ENCODE measurements at places on chromosomes 12 and 14. TPM values are rescaled to one million over a fixed set of nuclear protein-coding genes. Genes with fewer than 3 reads are reported as not detected.
A peak's percentile ranks its signal among the peaks of the same experiment; 100 is the strongest.

- peak; percentile 34 for DNase-seq
Observed at GRCh38 chr12:2583091-2583497, 211.7 kb upstream of the FKBP4 start.

DNA sequence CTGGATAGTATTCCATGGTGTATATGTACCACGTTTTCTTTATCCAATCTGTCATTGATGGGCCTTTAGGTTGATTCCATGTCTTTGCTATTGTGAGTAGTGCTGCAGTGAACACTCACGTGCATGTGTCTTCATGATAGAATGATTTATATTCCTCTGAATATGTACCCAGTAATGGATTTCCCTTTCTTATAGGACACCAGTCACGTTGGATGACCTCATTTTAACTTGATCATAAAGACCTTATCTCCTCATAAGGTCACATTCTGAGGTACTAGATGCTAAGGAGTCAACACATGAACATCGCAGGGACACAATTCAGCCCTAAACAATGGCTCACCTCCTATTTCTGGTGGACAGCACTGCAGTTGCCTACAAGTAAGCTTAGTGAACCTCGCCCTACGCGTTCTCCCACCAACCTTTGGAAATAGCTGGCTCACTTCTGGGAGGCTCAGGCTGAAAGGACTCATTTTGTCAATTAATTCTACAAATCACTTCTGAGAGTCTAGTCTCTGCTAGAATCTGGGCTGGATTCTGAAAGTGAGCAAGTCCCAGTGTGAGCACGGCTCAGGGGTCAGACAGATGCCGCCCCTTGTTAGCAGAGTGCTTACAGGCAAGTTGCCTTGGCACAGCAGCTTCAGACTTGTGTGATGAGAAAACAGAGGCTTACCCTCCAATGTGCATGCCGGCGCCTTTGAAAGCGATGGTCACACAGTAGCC is 183.8 kb upstream of the GSC start:
- no peak for DNase-seq

- DNase-seq: no peak
Observed at GRCh38 chr12:42790761-42791151, 201.2 kb upstream of the PRICKLE1 start.

DNA sequence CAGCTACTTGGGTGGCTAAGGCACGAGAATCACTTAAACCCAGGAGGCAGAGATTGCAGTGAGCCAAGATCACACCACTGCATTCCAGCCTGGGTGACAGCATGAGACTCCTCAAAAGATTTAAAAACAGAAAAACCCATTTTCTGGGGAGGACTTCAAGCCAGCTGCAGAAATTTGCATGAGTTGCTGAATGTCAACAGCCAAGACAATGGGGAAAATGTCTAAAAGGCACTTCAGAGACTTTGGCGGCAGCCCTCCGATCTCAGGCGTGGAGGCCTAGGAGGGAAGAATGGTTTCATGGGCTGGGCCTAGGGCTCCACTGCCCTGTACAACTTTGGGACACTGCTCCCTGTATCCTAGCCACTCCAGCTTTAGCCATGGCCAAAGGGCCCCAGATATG is 177.8 kb upstream of the C14orf180 start:
- DNase-seq: no peak

IGFBP6 gene
- 12.4 TPM for polyA plus RNA-seq

Measured in right renal cortex interstitium (tissue), 3 donors.